ENCODE measurements at places on chromosomes 1 and 21. TPM values are rescaled to one million over a fixed set of nuclear protein-coding genes. Genes with fewer than 3 reads are reported as not detected.

The KISS1 gene
- not detected for polyA plus RNA-seq

The GFI1 gene
- 0.16 TPM for polyA plus RNA-seq

The KLHDC8A gene
- polyA plus RNA-seq = 112 TPM

The TEX35 gene
- polyA plus RNA-seq = not detected

The S100A7 gene
- not detected for polyA plus RNA-seq

The PTPN7 gene
- polyA plus RNA-seq = 0.98 TPM

The OR2L13 gene
- 0.04 TPM for polyA plus RNA-seq

The CHODL gene
- 1.5 TPM for polyA plus RNA-seq

The CRB1 gene
- 2.7 TPM for polyA plus RNA-seq

The KIAA0040 gene
- polyA plus RNA-seq = 24.7 TPM

The TP73 gene
- polyA plus RNA-seq = 0.04 TPM

The GJA9 gene
- polyA plus RNA-seq = not detected

The ZNF695 gene
- 0.23 TPM for polyA plus RNA-seq

The LORICRIN gene
- not detected for polyA plus RNA-seq

The DOCK7 gene
- 12.7 TPM for polyA plus RNA-seq

The CYP4B1 gene
- polyA plus RNA-seq = 0.70 TPM

The LCE2B gene
- not detected for polyA plus RNA-seq

The GPR52 gene
- 0.17 TPM for polyA plus RNA-seq

The CELA2B gene
- not detected for polyA plus RNA-seq

The TNN gene
- not detected for polyA plus RNA-seq

The S100A16 gene
- 117 TPM for polyA plus RNA-seq

The NBPF10 gene
- 1.2 TPM for polyA plus RNA-seq

The SYT6 gene
- 0.13 TPM for polyA plus RNA-seq

The GIPC2 gene
- 2.1 TPM for polyA plus RNA-seq

The LRRC39 gene
- 0.58 TPM for polyA plus RNA-seq

The TRIM67 gene
- polyA plus RNA-seq = 0.02 TPM

The BATF3 gene
- polyA plus RNA-seq = 0.90 TPM

The RHBDL2 gene
- polyA plus RNA-seq = 0.32 TPM

The CA6 gene
- not detected for polyA plus RNA-seq

The S100A7A gene
- polyA plus RNA-seq = not detected

The FYB2 gene
- polyA plus RNA-seq = 0.18 TPM

The KRTAP7-1 gene
- polyA plus RNA-seq = not detected

The OR2G6 gene
- not detected for polyA plus RNA-seq

The CFHR4 gene
- not detected for polyA plus RNA-seq

The GNG12 gene
- polyA plus RNA-seq = 121 TPM

The FOXD3 gene
- polyA plus RNA-seq = 0.21 TPM

The LMOD1 gene
- polyA plus RNA-seq = 255 TPM

The SELE gene
- polyA plus RNA-seq = 1.7 TPM

The SNAP47 gene
- polyA plus RNA-seq = 74.9 TPM

The PDC gene
- not detected for polyA plus RNA-seq

The TGFB2 gene
- polyA plus RNA-seq = 11.7 TPM

The TTC24 gene
- 0.12 TPM for polyA plus RNA-seq

The C1orf105 gene
- polyA plus RNA-seq = not detected

The IL12RB2 gene
- polyA plus RNA-seq = 1.8 TPM

The SEC16B gene
- polyA plus RNA-seq = 2.9 TPM

The FMO5 gene
- polyA plus RNA-seq = 3.0 TPM

The PTGER3 gene
- polyA plus RNA-seq = 1.3 TPM

The PDE4B gene
- 3.3 TPM for polyA plus RNA-seq

The TSNAX gene
- polyA plus RNA-seq = 21.8 TPM

The FAM43B gene
- polyA plus RNA-seq = 0.04 TPM

The CAMK1G gene
- 7.6 TPM for polyA plus RNA-seq

The PTGS2 gene
- polyA plus RNA-seq = 2.4 TPM

The ZNF593OS gene
- 0.54 TPM for polyA plus RNA-seq

The NR1I3 gene
- not detected for polyA plus RNA-seq

The REN gene
- 3.6 TPM for polyA plus RNA-seq

The NCAM2 gene
- polyA plus RNA-seq = 6.8 TPM

The OR2T35 gene
- not detected for polyA plus RNA-seq

The CHI3L1 gene
- 6.4 TPM for polyA plus RNA-seq

The STYXL2 gene
- 0.30 TPM for polyA plus RNA-seq

Data from ovary (tissue), 10 donors.